ENCODE measurements at places on chromosomes 4 and X.
A peak's percentile ranks its signal among the peaks of the same experiment; 100 is the strongest.

DNA sequence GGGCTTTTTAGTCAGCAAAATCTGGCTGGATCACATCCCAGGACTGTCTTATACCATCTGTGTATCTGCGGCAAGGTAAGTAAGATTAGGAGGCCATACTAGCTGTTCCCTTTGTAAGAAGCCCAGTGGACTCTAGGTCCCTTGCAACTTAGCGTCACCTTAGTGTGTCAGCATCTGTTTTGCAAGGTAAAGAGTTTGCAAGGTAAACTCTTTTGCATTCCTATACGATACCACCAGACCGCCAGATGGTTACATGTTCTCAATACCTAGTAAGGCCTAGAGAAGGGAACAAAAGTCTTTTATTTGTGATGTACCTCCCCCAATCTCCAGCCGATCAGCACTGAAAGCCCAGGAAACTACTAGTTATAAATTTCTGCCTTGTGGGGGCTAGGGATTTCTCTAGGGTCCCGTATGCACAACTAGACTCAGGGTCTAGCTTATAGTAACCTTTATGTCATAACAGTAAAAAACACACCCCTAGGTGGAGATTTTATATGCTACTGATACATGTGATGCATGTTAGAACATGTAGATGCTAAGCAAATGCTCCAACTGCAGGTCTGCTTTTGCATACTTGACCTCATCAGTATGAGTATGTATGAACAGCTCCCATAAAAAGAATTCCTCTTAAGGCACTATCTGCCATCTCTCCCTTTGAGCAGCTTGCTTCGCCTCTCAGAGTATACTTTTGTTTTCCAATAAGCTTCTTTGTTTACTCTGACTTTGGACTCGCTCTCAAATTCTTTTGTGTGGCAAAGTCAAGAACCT, 78.4 kb downstream of the KCNIP4 start:
- DNase-seq: no peak

DNA sequence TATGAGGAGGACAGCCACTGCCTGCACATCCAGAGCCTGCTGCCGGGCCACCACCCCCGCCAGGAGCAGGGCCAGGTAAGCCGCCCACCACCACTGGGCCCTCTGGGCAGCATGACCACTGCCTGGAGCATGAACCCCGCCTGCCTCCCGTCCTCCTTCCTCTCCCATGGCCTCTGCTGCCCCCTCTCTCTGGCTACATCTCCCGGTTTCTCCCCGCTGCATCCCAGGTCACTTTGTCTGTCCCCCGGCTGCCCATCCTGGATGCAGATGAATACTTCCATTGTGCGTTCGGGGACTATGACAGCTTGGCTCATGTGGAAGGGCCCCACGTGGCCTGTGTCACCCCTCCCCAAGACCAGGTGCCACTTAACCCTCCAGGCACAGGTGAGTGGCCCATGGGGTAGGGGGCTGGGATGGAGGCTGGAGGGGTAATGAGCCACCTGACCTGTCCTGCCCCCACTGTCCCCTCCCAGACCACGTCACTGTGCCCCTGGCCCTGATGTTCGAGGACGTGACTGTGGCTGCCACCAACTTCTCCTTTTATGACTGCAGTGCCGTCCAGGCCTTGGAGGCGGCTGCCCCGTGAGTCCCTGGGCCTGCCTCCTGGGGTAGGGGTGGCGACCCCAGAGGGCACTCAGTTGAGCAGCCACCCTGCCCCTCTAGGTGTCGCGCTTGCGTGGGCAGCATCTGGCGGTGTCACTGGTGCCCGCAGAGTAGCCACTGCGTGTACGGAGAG, 6.0 kb downstream of the PLXNB3 start:
- no peak for DNase-seq

- peak; percentile 38 for DNase-seq
Observed at GRCh38 chr4:30763321-30763727, 43.2 kb downstream of the PCDH7 start.

DNA sequence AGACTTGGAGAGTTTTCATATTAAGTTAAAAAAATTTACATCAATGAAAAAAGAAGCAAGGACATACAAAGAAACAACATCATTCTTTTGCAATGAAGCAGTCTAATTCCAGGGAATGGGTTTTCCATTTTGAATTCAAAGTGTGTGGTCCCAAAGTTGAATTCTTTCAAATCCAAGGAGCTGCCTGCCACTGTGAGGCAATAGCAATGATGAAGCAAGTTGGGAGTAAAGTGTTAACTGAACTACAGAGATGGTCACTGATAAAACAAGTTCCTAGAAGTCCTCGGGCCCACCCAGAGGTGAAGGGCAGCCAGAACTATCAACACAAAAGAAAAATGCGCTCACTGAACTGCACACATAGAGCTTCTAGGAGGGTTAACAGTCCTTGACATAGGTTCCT, 115.9 kb downstream of the RAB28 start:
- no peak for DNase-seq

DNA sequence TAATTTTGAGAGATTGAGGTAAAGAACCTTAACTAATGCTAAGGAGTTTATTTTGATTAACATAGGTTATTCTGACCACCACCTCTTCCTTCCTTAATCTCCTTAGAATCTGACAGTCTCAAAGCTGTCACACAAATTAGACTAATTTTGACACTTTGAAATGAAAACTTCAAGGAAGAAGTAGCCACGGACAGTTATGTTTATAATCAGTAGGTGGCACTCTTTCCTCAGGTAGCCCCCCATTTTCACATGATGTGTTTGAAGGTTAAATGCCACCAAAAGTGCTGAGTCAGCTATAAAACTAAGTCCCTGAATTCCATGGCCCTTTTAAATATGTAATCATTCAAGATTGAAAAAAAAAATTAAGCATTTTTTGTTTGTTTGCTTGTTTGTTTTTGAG, 22.4 kb downstream of the TMEM33 start:
- no peak for DNase-seq

- DNase-seq: no peak
Observed at GRCh38 chr4:150419939-150420338, 162.0 kb upstream of the MAB21L2 start.

GRCh38 chrX:87901060-87901459, 383.5 kb downstream of the KLHL4 start:
- DNase-seq: no peak

GRCh38 chrX:22795671-22796070, 204.1 kb upstream of the DDX53 start:
- no peak for DNase-seq

- no peak for DNase-seq
Observed at GRCh38 chr4:168710353-168710946, 213.6 kb downstream of the PALLD start.

- no peak for DNase-seq
Observed at GRCh38 chr4:10690185-10690907, 5.8 kb upstream of the CLNK start.

DNA sequence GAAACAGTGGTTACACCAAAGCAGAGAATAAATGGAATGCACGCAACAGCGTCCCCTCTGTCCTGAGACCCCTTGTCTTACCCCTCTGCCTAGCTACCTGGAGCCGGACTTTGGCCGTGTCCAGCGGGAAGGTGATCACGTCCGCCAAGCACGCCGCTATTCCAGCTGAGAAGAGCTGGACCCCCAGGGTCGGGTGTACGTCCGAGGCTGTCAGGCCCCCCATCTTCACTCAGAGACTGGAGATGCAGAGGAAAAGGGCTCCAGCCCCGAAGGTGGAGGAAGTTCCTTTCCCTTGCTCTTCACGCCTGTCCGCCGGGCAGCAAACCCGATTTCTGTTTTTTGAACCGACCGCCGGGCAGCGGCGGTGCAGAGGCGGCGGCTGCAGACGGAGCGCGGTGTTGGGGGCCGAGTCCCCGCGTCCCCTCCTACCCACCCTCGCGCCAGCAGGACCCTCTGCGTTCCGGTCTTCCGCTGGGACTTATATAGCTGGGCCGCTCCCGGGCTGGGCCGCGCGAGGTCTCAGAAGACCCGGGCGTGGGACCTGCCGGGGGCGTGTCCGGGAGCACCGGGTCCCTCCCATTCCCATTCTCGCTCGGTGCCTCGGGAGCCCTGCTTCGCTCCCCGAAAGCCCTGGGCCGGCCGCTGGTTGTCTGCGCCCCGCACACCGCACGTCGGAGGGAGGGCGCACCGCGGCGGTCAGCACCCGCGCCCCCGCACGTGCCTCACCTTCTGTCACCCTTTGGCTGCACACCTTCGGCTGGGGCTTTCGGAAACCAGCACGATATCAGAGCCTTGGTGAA, at the start of gene UCP1:
Gene UCP1, minus strand, starts transcription at position 455 of the 800 bp plus-strand sequence. Its CDS starts 232 bp downstream, at position 223.
- no peak for DNase-seq

GRCh38 chr4:3481113-3481531, 18.0 kb downstream of the DOK7 start:
- DNase-seq: no peak

GRCh38 chr4:138588501-138588900, 346.4 kb upstream of the SLC7A11 start:
- DNase-seq: no peak

DNA sequence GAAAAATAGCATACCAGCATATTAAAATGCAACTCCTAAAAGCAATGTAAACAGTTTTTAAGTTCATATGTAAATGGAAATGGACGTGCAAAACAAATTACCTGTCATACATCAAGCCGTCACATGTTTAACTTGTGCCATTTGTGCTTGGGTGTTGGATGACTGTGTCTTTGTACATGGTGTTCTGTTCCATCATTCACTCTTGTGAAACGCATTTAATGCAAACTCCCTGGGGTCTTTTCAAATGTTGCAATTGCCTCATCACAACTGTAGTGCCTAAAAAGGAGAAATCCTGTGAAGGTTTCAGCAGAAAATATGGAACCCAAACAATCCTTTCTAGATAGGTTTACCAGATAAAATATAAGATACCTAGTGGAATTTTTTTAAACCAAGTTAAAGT, 52.4 kb downstream of the PHOX2B start:
- DNase-seq: no peak

- DNase-seq: no peak
Observed at GRCh38 chr4:128244379-128244778, 43.2 kb downstream of the PGRMC2 start.

DNA sequence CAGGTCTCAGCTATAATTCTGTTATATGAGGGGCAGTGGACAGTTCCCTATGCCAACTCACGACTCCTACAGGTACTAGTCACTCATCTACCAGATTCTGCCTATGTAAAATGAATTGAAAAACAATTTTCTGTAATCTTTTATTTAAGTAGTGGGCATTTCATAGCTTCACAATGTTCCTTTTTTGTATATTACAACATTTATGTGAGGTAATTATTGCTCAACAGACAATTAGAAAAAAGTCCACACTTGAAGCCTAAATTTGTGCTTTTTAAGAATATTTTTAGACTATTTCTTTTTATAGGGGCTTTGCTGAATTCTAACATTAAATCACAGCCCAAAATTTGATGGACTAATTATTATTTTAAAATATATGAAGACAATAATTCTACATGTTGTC, 20.4 kb downstream of the EREG start:
- no peak for DNase-seq

DNA sequence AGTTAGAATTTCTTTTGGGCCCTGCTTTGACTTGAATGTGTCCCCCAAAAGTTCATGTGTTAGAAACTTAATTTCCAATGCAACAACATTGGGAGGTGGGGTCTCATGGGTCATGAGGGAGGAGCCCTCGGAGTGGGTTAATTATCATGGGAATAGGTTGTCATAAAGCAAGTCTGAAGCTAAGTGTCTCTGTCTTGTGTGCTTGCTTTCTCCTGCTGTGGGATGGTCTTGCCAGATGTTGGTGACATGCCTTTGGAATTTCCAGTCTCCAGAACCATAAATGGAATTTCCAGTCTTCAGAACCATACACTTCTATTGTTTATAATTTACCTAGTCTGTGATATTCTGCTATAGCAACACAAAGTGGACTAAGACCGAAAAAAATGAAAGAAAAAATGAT, 71.6 kb downstream of the RASL11B start:
- no peak for DNase-seq

GRCh38 chrX:153644356-153645125, 2.5 kb upstream of the DUSP9 start:
- no peak for DNase-seq

- DNase-seq: no peak
Observed at GRCh38 chr4:98786866-98787265, 128.5 kb upstream of the TSPAN5 start.

DNA sequence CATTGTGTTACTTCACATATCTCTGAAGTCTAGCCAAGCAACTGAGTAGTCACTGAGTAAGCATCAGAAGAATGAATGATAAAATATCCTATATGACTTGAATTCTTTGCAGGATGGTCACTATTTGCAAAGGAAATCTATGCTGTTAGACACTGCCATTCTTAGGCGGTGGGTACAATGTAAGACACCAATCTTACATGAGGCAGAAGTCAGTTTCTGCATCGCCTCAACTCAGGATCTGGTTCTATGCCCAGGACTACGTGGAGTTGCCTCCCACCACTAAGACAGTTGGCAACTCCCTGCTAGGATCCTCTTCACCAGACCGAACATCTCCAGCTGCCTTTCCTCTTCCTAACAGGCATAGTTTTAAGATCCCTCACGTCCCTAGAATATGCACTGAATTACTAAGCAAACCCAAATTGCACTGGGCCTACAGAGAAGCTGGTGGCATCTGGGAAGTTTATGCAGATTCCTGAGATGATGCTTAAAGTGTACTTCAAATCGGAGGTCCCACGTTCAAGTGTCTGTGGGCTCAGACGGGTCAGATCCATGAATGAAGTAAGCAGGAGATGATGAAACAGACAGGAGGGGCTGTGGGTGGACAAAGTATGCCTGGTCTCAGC, 45.6 kb downstream of the SEL1L3 start:
- no peak for DNase-seq

- DNase-seq: no peak
Observed at GRCh38 chrX:118872102-118872566, 48.5 kb downstream of the ZCCHC12 start.

DNA sequence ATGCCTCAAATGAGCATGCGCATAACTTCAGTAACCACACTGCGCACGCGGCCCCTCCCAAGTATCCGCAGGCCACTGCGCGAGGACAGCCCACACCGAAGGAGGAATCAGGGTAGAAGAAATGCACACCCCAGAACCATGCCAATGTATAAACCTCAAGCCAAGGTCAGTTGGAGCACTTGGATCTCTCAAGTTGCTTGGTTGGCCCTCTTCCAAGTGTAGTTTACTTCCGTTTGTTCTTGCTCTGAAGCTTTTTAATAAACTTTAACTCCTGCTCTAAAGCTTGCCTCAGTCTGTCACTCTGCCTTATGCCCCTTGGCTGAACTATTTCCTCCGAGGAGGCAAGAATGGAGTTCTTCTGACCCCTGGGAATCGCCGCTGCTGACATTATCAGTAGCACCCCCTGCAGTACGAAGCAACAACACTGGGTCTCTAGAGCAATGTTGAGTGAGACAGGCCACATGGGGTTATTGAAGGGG, 22.0 kb upstream of the SPINK2 start:
- no peak for DNase-seq

DNA sequence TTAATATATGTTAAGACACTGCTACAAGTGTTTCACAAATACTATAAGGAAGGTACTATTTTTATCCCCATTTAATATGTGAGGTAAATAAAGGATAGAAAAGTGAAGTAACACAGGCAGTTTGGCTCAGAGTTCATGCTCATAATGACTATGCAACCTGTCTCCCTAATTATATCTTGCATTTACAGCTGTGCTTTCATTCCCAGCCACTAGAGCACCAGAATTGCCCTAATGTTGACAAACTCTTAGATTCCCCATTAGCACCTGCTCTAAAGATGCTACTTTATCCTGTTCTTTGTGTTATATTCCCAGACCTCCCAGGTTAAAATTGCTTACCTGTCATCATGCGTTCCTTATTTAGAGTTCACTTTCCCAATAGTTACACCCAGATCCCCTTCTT, 833.6 kb downstream of the CCSER1 start:
- no peak for DNase-seq
